ENCODE measurements at places on chromosomes 4 and X. TPM values are rescaled to one million over a fixed set of nuclear protein-coding genes. Genes with fewer than 3 reads are reported as not detected.
A peak's percentile ranks its signal among the peaks of the same experiment; 100 is the strongest.

SHROOM2 gene
- total RNA-seq, result 5.4 TPM

SLC34A2 gene
- total RNA-seq, result not detected

NMU gene
- 0.22 TPM for total RNA-seq

GAGE12F gene
- total RNA-seq, result not detected

- DNase-seq, result no peak
Measured at GRCh38 chr4:155960522-155960921, 6.9 kb upstream of the CTSO start.

DNA sequence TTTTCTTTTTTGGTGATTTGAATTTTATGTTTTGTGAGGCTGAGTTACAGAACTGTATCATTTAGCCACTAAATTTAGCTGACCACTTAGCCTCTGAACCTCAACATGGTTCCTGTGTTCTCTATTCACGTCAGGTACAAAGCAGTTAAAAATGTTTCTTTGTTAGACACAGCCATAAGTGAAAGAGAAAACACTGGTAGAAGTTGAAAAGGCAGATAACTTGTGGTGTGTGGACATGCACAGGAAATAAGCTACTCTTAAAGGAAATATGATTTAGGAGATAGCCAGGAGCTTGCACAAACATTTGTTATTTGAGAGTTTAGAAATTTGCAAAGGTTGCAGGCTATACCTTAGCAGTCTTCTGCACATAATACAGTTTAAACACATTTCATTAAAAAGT lies 171.0 kb upstream of the RPS6KA3 start:
- no peak for DNase-seq

GRCh38 chr4:124334119-124334518 lies 378.4 kb downstream of the ANKRD50 start:
- DNase-seq, result peak; percentile 82

DNA sequence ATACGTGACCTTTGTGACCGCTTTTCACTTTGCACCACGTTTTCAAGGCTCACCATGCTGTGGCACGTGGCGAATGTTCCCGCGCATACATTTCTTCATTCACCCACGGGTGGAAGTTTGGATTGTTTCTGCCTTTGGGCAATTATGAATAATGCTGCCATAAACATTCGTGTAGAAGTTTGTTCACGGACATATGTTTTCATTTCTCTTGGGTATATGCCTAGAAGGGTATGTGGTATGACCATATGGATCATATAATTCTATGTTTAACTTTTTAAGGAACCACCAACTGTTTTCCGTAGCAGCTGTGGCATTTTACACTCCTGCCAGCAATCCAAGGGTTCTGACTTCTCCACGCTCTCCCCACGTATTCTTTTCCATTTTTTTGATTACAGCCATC lies 60.9 kb upstream of the MXD4 start:
- DNase-seq, result no peak

DNA sequence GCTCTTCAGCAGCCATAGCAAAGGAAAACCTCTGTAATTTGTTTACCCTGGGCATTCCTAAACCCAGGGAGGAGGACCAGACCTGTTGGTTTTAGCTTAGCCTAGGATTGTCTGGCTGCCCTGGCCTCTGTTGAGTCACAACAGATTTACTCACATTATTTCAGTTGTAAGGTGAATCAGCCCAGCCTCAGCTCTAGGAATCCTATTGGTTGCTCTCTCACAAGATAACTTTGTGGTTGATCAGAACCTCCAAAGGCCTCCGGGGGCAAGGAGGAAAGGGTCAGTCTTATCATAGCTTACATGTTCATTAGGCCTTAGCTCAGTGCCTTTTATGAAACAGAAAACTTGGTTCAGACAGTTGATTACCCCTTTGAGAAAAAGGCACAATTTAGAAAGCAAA lies 41.0 kb downstream of the PDK3 start:
- no peak for DNase-seq

GRCh38 chr4:55808186-55808585 lies 11.4 kb upstream of the EXOC1L start:
- no peak for DNase-seq

DNA sequence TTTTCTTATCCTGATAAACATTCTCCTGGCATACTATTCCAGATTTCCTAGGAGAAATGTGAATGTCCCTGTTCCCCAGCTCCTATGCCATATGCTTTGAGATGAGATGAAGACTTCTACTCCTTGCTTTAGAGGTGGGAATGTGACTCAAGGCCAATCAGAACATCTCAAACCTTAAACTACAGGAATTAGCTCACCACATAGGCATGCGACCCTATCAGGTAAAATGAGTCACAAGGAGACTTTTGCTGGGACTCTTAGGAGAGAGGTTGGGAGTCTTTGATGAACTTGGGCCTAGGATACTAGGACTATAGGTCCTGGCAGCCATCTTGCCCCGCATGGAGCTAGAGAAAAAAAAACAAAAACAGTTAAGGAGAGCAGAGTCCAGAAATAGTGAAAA lies 5.8 kb upstream of the USO1 start:
- no peak for DNase-seq

DNA sequence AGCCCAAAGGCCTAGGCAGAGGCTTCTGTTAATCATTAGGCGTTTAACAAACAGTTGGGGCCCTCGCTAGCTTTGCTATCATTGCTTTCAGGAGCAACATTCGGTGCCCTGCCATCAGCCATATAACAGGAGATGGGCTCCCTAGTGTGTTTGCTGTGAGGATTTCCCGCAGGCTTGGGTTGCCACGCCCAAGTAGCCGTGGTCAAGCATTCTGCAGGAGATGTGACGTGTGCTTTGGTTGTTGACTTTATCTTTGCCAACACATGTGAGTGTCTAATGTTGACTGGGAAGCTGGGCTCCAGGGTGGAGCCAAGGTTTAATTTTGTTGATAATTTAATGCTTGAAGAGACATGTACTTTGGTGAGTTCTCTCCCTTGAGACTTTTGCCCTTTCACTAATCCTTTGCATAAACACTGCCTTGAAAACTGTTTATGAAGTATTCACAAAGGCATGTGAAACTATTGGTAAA lies 184.6 kb upstream of the KIT start:
- no peak for DNase-seq

All from lung microvascular endothelial cell (primary cell).